Left cardiac atrium (tissue), 4 donors: ENCODE measurements at places on chromosomes 1 and 21. TPM values are rescaled to one million over a fixed set of nuclear protein-coding genes. Genes with fewer than 3 reads are reported as not detected.

The OR2T2 gene
- not detected for total RNA-seq

DNA sequence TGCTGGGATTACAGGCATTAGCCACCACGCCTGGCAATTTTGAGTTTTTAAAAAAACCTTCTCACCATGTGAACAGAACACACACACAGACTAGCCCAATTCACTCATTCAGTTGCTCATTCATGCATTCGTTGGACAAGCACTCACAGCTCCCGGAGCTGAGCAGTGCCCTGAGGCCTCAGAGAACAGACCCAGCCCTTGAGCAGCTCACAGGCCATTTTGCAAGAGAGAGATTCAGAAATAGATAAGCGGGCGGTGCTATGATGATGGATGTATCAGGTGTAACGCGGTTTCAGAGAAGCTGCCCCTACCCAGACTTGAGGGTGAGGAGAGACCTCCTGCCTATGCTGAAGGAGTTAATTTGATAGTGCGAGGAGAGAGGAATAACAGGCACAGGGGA lies 18.6 kb downstream of the PTAFR start:
- no peak for DNase-seq

- no peak for DNase-seq
Observed at GRCh38 chr1:158002022-158002630, 8.7 kb downstream of the KIRREL1 start.

- DNase-seq = no peak
Observed at GRCh38 chr1:245440922-245441321, 286.1 kb downstream of the KIF26B start.

GRCh38 chr1:76835203-76835602 lies 32.1 kb upstream of the ST6GALNAC5 start:
- no peak for DNase-seq

The MYOG gene
- not detected for total RNA-seq

The TGFB2 gene
- 2.7 TPM for total RNA-seq

DNA sequence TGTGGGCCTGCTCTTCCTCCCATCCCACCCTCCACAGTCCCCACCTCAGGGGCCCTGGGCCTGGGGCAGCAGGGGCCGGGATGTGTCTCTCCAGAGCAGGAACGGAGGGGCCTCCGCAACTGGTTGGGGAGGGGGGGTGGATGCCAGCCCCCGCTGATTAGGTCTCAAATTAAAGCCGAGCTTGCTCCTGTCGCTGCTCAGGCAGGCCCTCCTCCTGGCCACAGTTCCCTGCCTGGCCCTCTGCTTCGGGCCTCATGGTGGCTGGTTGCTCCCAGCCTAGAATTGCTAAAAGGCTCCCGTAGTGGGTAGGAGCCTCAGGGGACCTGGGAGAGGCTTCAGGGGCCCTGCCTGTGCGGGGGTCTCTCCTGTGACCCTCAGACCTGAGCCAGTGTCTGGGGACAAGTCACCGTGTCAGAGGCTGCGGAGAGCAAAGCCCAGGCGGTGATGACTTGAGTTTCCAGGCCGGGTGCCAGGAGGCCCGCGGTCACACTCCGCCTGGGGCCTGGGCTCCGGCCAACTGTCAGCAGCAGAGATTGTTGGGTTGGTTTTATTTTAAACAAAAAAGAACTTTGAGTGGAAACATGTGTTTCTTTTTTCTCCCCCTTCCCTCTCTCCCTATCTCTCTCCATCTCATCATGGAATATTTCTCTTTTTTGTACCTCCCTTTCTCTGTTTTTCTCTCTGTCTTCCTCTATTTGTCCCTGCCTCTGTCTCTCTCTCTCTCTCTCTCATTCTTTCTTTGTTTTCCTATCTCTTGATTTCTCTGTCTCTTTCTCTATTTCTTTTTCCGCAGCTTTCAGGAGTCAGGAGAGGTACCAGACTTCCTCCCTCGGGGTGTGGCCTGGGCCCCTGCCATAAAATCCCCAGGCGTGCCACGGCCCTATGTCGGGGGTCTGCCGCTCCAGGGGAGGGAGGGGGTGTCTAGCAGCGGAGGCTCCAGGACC lies 20.0 kb upstream of the EPHA2 start:
- DNase-seq = peak; percentile 91

- peak; percentile 58 for DNase-seq
Observed at GRCh38 chr1:109197158-109198042, 16.3 kb upstream of the SARS1 start.

GRCh38 chr1:244941121-244941520 lies 76.8 kb upstream of the HNRNPU start:
- no peak for DNase-seq

DNA sequence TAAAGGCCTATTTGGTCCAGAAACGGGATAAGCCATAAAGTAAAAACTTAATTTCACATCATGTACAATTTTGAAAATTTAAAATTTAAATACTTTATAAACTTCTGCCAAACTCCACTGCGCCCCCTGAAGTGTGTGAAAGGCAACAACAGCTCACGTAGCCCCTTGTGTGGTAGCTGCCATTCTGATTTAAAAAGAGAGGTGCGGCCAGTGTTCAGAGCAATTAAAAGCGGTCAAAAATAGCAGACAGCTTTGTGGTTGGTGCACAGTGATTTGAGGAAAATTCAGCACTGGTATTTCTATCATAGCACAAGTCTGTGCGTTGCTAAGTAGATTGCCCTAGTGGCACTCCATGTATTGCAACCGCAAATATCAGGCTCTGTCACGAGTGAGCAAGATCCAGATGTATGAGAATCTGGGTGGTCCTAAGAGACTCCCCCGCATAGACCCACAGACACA lies 122.5 kb downstream of the ATG4C start:
- no peak for DNase-seq

The TNFRSF1B gene
- 28.5 TPM for total RNA-seq

DNA sequence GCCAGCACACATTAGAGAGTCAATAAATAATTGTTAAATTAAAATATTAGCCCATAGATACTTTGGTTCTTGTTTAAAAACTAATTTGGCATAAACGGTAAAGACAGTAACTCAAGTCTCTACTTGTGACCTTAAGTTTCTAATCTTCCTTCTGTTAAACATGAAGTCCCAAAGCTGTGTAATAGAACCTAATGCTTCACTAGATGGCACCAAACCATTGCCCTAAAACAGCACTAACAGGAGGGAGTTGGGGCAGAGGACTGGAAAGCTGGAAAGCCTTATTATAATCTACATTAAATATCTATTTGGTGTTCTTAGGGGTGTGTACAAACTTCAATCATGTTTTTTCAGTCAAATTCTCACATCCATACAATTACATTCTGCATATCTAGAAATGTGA lies 176.7 kb downstream of the OLFM3 start:
- no peak for DNase-seq

- no peak for DNase-seq
Observed at GRCh38 chr21:41681939-41682718, 84.7 kb downstream of the RIPK4 start.

The PTGFR gene
- 4.2 TPM for total RNA-seq

DNA sequence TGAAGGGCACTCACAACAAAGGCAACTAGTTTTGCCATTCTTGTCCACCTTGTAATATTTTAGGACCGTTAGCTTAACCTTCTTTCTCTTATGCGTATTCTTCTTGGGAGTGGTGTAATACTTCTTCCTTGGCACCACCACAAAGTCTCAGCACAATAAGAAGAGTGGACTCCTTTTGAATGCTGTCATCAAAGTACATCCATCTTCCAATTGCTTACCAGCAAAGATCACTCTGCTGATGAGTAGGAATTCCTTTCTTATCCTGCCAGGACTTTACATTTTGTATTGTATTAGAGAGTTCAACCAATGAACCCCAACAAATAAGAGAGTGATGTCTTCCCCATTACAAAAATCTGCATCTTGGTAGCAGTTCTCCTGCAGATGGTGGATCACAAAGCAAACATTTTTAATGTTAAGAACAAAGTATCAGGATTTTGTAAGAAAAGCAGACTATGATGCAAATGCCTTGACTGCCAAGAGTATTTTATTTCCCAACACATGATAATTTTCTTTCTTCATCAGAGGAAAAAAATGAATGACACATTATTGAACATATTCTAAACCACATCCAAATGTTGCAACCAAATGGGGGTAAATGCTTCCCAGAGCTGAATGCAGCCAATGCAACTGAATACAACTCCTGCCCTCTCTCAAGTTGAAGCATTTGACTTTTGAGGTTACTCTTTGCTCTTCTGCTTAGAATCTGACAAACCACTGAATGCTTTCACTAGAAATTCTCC lies 5.1 kb upstream of the ARNT start:
- DNase-seq = no peak

- no peak for DNase-seq
Observed at GRCh38 chr1:192401825-192402224, 85.0 kb downstream of the RGS21 start.

The SPATA21 gene
- total RNA-seq = not detected

- no peak for DNase-seq
Observed at GRCh38 chr1:48627486-48627885, 149.2 kb downstream of the BEND5 start.

DNA sequence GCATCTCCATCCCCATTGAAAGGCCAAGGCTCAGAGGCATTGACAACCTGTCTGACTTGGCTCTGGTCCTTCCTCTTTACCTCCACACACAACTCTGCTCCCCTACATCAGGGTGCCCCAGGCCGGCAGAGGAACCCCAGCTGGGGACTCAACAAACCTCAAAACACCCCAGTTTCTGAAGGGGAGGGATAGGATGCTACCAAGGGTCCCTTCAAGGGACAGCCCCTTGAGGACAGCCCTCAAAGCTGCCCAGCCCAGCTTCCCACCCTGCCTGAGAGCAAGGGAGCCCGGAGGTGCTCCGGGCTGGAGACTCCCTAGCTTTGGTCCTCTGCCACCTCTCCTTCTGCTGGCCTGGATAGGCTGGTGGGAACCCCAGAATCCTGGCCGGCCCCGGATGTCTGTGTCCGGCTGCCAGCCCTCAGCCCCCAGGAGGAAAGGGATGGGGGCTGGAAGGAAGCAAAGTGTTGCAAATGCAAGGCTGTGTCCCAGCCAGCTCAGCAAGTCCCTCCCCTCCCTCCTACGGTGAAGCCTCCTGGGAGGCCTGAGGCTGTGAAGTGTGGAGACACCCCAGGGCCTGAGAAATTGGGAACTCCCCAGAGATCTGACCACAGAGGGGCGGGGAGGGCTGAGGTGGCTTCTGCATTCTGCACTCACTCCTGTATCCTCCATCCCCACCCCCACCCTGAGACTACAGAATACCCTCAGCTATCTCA lies 1.1 kb upstream of the MARCKSL1 start:
- DNase-seq = peak; percentile 58

- no peak for DNase-seq
Observed at GRCh38 chr1:178552856-178553255, 39.9 kb downstream of the TEX35 start.

DNA sequence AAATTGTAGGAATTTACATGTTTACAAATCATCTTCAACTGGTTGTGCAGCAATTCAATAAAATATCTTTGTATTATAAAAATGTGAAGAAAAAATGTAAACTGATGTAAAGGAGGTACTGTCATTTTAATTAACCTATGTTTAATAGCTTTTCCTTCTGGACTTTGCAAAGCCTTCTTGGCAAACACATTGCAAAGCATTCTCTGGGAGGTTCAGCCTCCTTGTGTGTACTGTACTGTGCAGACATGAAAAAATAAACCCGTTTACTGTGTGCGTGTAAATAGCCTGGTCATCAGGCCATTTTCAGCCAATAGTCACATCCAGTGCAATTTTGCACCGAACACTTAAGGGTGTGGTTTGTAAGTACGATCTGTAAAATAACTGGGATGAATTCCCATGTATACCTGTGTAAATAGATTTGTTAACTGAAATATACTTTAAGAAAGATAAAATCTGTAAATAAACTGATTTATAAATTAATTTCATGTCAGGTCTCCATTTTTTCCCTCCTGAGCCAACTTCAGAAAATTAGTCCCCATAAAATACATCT lies 40.2 kb upstream of the QSOX1 start:
- DNase-seq = no peak

DNA sequence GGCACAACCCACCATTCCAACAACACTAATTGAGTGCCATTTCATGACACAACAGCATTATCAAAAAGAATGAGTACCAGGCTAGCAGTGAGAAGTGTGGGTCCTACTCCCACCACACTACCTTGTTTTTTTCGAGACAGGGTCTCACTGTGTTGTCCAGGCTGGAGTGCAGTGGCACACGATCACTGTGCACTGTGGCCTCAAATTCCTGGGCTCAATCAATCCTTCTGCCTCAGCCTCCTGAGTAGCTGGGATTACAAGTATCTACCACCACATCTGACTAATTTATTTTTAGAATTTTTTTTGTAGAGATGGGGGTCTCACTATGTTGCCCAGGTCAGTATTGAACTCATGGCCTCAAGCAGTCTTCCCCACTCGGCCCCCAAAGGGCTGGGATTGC lies 30.7 kb downstream of the CD247 start:
- DNase-seq = no peak

The RIPK4 gene
- 2.7 TPM for total RNA-seq

DNA sequence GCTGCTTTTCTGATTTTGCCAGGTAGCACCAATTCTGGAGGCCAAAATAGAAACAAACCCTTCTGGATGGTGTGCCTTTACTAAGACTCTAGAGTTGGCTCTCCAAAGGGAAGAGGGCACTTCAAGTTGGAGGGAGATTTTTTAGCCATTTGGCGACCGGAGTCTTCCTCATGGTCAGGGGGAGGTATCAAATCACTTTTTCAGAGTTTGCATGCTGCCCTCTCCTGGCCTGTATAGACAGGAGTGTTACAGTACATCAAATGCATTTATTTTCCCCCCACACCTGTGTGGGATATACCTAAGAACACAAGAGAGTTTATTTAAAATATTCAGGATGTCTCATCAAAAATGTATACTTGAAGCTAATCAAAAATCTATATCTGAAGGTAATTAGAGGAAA lies 3.2 kb downstream of the GREM2 start:
- DNase-seq = no peak

DNA sequence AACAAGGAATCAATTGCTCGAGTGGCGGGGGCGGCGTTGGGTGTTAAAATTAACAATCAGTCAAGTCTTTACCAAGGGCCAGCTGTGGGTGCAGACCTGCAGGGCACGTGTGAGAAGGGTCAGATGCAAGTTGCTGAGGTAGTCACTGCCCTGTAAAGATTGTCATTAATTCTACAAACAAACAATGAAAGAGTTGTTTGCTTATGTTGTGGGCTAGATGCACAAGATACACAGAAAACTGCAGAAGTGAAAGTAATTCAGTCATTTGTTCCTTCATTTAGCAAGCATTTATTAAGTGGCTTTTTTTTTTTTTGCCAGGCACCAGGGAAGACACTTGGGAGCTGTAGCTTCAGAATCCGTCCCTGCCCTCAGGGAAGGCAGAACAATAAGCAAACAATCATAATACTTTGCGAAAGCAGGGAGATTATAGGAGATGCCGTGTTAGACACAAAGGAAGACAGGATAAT lies 79.5 kb downstream of the NR5A2 start:
- no peak for DNase-seq

GRCh38 chr1:93702111-93702827 lies 20.6 kb upstream of the BCAR3 start:
- peak; percentile 61 for DNase-seq

The ASAP3 gene
- 39.9 TPM for total RNA-seq

The OR6K3 gene
- total RNA-seq = not detected

- DNase-seq = no peak
Observed at GRCh38 chr1:53292690-53293089, 35.2 kb downstream of the LRP8 start.

DNA sequence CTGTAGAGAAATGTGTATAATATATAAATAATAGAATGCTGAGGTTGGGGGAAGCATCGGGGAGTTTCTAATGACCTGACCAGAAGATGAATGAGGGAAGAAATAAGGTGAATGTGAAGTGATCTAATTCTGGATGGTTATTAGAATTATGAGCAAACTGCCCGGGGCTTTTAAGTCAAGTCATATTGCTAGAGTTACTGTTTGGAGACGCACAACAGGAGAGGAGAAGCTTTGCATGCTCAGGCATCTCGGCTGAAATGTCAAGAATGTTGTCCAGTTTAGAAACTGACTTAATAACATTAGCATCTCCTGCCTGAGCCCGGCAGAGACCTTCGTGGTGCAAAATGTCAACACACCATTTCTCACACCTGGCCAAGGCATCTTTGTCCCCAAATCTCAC lies 119.1 kb downstream of the RRAGC start:
- DNase-seq = no peak
